ENCODE measurements at places on chromosomes 5 and 9.

DNA sequence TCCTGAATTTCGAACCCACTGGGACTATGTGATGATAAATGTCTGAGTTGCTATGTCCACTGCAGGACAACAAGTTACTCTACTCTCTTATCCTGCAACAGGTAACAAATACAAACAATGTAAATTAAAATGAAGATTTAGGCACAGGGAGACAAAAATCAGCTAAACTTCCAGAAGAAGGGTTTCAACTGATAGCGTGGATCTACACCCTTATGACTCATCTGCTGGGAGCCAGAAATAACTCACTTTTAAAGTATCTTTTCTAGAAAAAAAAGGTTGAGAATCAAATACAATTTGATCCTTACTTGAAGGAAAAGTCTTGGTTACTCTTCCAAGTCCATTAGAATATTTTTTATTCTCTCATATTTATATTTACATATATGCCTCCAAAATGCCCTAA lies 21.4 kb downstream of the PJA2 start:
- no peak for DNase-seq

DNA sequence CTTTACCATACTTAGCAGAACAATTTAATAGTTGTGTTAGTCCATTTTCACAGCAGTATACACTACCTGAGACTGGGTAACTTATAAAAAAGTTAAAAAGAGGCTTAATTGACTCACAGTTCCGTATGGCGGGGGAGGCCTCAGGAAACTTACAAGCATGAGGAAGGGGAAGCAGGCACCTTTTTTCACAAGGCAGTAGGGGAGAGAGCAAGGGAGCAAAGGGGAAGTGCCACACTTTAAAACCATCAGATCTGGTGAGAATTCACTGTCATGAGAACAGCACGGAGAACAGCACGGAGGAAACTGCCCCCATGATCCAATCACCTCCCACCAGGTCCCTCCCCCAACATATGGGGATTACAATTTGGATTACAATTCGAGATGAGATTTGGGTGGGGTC lies 269.9 kb downstream of the MTRR start:
- DNase-seq = no peak

- no peak for DNase-seq
Measured at GRCh38 chr5:15526413-15526812, 26.4 kb downstream of the FBXL7 start.

- no peak for DNase-seq
Measured at GRCh38 chr5:33423018-33423630, 17.6 kb upstream of the TARS1 start.

DNA sequence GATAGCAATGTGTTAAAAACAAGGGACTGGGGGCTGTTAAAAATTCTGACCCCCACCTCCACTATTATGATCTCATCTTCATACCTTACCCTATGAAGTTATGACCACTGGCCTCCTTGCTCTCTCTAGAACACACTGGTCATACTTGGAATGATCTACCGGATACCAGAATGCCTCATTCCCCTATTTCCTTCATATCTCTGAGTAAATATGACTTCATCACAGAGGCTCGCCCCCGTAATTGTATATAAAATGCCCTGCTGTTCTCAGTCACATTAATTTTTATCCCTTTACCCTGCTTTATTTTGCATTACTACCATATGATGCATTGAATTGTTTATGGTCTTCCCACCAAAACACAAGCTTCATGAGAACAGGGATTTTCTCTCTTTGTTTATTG lies 29.2 kb downstream of the IZUMO3 start:
- DNase-seq = no peak

DNA sequence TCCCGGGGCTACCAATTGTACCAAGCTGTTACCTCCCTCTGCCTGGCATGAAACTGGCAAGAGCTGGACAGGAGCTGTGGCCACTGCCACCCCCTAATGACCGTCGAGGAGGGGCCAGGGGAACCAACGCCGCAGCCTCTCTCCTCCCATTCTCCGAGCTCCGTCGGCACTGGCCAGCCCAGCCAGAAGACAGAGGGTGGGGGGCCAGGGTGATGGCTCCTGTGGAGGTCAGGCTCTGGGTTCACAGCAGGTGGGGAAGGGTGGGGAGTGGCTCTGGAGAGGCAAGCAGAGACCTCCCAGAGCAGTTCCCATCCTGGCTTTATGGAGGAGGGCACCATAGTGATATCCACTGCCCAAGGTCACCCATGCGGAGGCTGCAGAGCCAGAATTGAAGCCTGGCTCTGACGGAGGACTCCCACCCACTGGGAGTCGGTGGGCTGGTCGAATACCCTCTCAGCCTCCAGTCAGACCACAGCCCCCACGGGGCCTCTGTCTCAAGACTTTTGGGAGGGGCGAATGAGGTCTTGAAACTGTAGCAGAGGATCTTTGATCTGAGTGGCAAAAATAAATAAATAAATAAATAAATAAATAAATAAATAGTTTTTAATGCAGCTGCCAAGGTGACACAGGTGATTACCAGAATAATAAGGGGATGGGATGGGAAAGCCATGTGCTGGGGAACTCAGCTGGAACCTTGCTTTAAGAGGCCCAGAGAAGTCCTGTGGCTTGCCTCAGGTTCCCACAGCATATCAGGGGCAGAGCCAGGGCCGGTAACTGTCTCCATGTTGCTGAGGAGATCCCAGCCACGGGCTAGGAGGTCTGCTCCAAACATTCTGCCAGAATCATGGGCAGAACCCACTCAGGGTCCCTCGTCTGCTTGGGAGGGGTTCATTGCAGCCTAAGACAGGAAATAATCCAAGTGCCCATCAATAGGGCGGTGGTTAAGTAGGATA lies 42.5 kb upstream of the NEURL1B start:
- DNase-seq = peak; percentile 25

Data from activated effector memory CD4-positive, alpha-beta T cell treated with anti-CD3 and anti-CD28 coated beads, Interleukin-2, amount 50 U/mL, for 16 hours (primary cell).